ENCODE measurements at places on chromosomes 12 and 14. TPM values are rescaled to one million over a fixed set of nuclear protein-coding genes. Genes with fewer than 3 reads are reported as not detected.
A peak's percentile ranks its signal among the peaks of the same experiment; 100 is the strongest.

BEGAIN gene
- 3.4 TPM for total RNA-seq

FRMD6 gene
- total RNA-seq, result 11.6 TPM

USP44 gene
- 4.3 TPM for total RNA-seq

KCNH3 gene
- 2.9 TPM for total RNA-seq

IL26 gene
- total RNA-seq, result 0.30 TPM

ACTR10 gene
- 39.8 TPM for total RNA-seq

DNA sequence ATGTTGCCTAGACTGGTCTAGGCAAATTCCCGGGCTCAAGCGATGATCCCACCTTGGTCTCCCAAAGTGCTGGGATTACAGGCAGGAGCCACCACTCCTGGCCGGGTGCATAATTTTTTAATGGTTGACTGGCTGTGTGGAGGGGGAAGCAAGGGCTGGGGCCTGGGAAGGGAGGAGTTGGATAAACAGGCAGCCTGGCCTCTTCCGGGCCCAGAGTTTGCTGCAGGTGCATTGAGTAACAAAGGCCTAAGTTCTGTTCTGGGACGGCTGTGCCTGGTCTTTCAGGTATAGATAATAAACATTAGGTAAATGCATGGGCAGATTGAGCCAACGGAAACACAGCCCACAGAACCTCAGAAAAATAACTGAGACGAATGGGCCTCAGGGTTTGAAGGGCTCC lies 191.3 kb upstream of the TBX3 start:
- DNase-seq, result no peak

DNA sequence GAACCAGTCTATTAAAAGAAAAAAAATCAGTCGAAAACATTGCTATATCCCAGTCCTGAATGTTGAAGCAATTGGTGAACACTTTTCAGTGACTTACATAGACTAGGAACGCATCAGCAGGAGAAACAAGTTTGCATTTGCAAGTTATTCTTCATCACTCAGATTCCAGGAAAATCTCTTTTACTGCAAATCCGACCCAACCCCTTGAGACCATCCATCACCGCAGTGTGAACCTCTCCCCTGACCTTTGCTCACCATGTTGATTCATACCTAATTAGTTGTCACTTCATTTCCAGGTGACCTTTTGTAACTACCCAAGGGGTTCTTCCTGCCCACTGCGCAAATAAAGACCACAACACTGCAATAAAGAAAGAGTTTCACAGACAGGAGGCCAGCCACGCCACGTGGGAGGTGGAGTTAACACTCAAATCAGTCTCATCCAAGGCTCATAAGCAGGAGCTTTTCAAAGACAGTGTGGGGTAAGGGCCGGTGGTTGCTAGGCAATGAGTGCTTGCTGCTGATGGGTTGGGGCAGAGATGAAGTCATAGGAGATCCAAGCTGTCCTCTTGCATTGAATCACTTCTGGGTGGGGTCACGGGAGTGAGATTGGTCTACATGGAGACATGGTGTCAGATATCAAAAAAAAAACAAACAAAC lies 241.3 kb upstream of the TMEM132C start:
- no peak for DNase-seq

- DNase-seq, result no peak
These were observed 718 bp upstream of the JDP2 start for GRCh38 chr14:75427126-75427481.

- peak; percentile 28 for DNase-seq
These were observed 3.4 kb downstream of the GPR84 start for GRCh38 chr12:54360717-54361456.

- DNase-seq, result no peak
These were observed 200.2 kb upstream of the SLC38A2 start for GRCh38 chr12:46572644-46573346.

GRCh38 chr12:113766879-113767878 lies 198.9 kb downstream of the RBM19 start:
- DNase-seq, result no peak

GRCh38 chr12:106147956-106148355 lies 9.2 kb upstream of the NUAK1 start:
- DNase-seq, result no peak

- no peak for DNase-seq
These were observed 33.4 kb upstream of the SYNDIG1L start for GRCh38 chr14:74459289-74459946.

GRCh38 chr12:107439026-107439738 lies 246.4 kb upstream of the PWP1 start:
- DNase-seq, result no peak

DNA sequence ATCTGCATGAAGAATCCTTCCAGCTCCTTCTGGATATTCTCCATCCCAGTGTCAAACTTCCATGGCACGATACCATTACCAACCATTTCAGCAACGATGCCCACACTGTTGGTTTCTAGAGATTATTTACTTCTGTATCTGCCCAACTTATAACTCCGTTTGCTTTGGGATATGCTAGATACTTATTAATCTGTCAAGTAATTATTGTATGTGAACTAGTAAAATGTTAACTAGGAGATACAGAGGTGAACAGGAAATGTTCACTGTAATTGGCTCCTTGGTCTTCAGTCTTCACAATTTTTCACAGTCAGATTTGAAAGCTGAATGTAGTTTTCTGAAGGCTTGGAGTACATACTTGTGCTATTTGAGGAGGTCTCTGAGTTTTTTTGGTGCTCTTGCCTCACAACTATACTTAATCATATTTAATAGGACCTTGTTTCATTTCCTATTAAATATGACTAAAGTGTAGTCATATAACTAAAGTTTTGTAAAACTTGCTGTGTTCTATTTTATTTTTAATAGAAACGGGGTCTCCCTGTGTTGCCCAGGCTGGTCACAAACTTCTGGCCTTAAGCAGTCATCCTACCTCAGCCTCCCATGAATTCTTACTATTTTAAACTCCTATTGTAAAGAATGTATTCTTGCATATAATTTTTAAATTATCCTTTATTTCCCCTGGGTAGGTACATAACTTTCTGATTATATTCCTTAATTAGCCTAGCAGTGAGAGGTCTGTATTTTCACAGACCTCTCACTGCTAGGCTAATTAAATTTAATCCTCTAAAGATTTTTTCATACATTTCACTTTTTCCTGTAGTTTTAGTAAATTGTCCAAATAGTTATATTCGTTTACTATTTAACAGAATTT lies 79.7 kb downstream of the FGD4 start:
- no peak for DNase-seq

DNA sequence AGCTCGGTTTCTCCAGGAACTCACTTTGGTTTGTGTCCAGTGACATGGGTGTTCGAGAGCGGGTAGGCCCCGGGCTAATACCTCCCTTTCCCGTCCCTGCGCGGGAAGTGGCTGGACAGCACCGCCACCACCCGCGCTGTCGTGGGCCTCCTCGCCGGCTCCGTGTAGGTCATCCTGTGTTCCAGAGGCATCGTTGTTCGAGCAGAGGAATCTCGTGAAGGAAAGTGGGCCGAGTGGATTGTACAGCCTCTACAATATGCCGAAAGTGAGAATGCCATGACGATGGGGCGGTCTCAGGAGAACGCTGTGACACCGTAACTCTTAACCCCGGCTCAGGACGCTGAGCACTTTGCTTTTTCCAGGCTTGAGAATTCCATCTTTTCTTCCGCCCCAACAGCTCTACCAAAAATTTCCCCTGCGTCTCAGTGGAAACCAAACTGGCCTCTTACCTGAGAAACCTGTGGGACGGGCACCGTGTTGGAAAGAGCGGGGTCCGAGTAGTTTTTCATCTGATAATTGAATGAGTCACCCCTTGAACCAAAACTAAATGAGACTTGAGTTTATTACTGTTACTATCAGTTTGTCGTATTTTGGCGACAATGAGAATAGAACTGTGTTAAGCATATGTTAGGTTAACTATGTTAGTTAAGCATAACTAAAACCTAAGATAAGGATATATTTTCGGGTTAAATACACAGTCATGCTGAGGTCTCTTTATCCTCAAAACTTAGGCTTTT lies 510 bp downstream of the EIF2S1 start:
- no peak for DNase-seq

All from activated T-helper 2 cell treated with anti-CD3 and anti-CD28 coated beads, Interferon-gamma antibody, Interleukin-2, Interleukin-4, amounts not matched to agents 10 μg/mL and 5 μg/mL and 100 μg/mL, durations not matched to agents 14 hours and 24 hours and 36 hours (primary cell).